Stimulated activated CD4-positive, alpha-beta T cell treated with anti-CD3 and anti-CD28 coated beads, Interleukin-1b, Interleukin-23, amount 100 ng/mL, for 4 hours (primary cell): ENCODE measurements at places on chromosomes 11 and 22.
A peak's percentile ranks its signal among the peaks of the same experiment; 100 is the strongest.

DNA sequence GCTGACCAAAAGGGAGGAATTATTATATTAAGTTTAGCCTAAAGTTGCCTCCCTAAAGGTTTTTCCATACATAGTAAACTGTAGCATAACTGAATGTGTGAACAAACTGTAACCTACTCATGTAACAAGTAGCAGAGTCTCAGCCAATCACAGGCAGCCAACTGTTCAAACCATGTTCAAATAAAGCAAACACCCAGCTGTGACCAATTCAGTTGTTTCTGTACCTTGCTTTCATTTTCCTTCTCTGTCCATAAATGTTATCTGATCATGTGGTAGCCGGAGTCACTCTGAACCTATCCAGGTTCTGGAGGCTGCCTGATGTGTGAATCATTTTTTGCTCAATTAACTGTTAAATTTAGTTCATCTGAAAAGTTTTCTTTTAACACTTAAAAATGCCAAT lies 373.5 kb downstream of the GUCY1A2 start:
- DNase-seq = no peak

- DNase-seq = no peak
Observed at GRCh38 chr11:548700-549603, 11.6 kb downstream of the LMNTD2 start.

DNA sequence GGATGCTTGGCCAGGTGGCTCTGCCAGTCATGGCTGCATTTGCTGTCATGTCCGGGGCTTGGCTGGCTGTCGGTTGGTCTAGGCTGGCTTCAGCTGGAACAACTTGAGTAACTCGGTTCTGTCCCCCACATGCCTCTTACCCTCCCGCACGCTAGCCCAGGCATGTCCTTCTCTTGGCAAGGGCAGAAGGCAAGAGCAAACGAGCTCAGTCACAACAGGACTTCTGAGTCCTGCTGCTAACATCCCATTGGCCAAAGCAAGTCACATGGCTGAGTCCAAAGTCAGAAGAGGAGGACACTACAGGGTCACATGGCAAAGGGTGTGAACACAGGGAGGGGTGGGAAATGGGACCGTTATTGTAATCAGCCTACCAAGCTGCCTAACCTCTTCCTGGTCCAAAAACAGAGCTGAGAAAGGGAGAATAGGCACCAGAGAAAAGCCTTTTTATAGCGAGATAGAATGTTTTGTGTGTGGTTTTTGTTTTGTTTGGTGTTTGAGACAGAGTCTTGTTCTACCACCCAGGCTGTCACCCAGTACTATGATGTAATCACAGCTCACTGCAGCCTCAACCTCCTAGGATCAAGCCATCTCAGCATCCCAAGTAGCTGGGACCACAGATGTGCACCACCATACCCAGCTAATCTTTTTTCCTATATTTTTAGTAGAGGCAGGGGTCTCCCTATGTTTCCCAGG lies 81.9 kb downstream of the MN1 start:
- no peak for DNase-seq

- no peak for DNase-seq
Observed at GRCh38 chr11:122634501-122634900, 21.0 kb upstream of the UBASH3B start.

DNA sequence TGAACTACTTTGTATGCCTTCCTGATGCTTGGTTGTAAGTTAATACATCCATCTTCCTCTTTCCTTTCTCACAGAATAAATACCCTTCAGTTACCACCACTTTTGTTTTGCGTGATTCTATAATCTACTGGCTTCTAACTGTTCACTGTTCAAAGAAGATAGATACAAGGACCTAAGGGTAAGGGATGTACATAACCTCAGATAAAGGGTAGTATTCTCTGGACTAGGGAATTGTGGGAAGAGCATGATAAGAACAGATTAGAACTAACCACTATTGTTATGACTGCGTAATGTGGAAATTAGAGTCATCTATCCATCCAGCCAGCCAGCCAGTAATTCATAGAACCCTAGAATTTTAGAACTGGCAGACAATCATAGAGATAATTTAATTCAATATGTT lies 36.4 kb downstream of the MAP6 start:
- DNase-seq = no peak

DNA sequence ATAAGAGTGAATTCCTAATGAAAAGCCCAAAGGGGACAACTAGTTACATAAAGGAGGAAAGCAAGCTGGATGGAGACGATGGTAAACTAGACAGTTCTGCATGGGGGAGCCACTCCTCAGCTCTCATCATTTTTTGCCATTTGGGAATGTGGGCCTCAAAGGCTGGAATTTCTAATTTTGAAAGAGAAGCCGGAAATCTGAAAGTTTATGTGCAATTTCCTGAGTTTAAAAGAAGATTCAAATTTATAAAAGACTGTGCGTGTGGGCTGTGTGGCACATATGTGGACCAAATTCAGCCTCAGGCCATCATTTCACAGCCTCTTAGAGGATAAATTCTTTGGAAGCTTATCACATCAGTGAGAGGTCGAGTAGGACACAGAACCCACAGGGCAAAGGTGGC lies 18.3 kb upstream of the CRY2 start:
- no peak for DNase-seq

GRCh38 chr11:91641153-91641552 lies 583.5 kb upstream of the FAT3 start:
- DNase-seq = no peak

GRCh38 chr11:16956538-16957153 lies 57.6 kb downstream of the PLEKHA7 start:
- no peak for DNase-seq

DNA sequence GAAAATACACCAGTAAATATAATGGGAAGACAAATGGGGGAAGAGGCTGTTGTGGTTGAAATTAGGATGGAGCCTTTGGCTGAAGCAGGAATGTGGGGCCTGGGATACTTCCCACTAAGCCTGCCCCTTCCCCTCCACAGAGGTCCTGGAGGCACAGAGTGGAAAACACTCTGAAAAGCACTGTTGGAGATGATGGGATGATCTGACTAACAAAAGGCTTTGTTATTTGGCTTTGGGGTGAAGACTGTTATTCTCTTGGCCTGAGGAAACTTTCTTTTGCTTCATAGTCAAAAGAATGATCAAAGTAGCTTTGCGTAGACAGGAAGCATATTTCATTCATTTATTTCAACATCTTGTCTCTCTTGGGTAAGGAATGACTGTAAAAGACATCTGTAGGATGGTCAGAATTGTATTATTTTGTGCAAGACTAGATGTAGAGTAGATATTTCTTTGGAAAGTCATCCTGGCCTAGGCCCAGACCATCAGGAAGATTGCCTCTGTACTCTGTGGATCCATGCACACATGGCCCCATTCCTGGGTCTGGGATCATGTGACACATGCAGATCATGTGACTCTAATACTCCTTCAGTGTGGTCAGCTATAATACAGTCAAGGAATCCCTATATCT lies 111.4 kb downstream of the SPON1 start:
- no peak for DNase-seq

DNA sequence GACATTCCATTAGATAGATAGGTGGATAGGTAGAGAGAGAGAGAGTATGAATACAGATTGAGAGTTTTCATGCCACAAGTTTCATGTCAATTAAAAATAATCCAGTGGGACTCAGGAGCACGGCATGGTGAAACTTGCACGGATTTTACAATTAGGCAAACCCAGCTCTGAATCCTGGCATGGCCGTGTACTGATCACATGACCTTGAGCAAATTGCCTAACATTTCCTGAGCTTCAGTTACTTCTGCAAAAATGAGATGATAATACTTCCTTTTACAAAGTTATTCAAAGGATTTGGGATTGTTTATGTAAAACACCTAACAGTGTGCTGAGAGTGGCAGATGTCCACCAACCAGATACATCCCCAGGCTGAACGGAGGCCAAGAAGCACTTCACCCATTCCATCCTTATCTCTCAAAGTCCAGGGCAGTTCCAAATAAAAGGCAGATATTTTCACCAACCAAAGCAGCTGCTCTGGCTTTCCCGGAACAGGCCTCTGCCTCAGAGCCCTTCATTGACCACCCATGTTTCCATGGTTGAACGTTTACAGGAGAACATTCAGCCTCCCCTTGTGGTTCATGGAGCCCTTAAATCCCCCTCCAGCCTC lies 17.9 kb downstream of the APLNR start:
- no peak for DNase-seq

- DNase-seq = no peak
Observed at GRCh38 chr11:67662835-67663531, 11.4 kb downstream of the ALDH3B2 start.

DNA sequence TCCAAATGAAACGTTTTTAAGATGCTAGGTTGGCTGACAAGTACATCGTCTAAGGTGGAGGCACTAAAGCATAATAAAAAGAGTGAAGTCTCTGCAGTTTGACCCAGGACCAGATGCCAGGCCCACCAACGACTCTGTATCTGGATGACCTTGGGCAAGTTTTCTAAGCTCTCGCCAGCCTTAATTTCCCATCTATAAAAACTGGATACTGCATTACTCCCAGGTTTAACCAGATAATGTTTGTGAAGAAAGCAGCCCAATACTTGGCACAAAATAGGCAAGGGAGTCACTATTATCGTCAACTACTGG lies 49.0 kb downstream of the FAM83F start:
- DNase-seq = no peak

- DNase-seq = peak; percentile 53
Observed at GRCh38 chr11:19553683-19554333, 158.8 kb upstream of the NAV2 start.

DNA sequence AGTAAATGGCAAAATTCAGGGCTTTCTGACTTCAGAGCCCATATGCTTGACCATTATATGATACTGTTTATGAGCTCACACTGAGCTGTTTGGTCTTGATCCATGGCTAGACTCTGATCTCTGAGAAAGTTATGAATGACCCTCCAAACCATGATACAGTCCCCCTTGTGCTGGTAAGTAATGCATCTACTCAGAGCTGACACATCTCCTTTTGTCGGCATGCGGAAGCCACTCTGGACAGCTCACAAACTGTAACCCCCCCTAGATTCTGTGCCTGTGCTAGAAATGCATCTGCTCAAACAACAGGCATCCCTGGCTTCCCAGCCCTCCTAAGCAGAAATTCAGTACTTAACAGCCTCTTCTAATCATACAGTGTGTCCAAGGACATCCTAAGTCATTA lies 150.8 kb upstream of the RAG2 start:
- DNase-seq = no peak

- no peak for DNase-seq
Observed at GRCh38 chr11:2805388-2806056, 80.1 kb downstream of the CDKN1C start.

GRCh38 chr22:23072077-23072910 lies 2.0 kb downstream of the GNAZ start:
- no peak for DNase-seq

- DNase-seq = no peak
Observed at GRCh38 chr22:37775785-37776638, 31.7 kb upstream of the GCAT start.

- no peak for DNase-seq
Observed at GRCh38 chr22:22014285-22014659, 31.7 kb upstream of the TOP3B start.

DNA sequence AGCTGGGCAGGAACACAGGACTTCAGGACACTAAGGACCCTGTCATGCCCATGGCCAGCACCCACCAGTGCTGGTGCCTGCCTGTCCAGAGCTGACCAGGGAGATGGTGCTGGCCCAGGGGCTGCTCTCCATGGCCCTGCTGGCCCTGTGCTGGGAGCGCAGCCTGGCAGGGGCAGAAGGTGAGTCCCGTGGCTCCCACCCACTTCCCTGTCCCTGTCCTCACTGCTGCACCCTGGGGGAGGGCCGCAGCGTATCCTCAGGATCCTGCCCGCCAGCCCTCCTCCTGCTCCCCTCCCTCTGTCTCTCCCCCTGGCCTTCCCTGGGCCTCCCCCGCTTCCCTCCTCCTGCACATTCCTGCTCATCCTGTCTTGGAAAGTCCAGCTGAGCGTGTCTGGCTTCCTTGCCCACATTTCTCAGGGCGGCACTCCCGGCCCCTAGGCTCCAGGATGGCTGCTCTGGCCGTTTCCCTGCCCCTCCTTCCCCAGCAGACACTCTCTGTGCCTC lies 8.7 kb downstream of the CSF2RB start:
- DNase-seq = no peak
